ENCODE measurements at places on chromosomes 1 and 21. TPM values are rescaled to one million over a fixed set of nuclear protein-coding genes. Genes with fewer than 3 reads are reported as not detected.

TMEM125 gene
- total RNA-seq = not detected

KTI12 gene
- total RNA-seq = 19.5 TPM

VPS72 gene
- total RNA-seq = 68.9 TPM

ZSWIM5 gene
- 1.2 TPM for total RNA-seq

AZIN2 gene
- total RNA-seq = 11.3 TPM

NKAIN1 gene
- not detected for total RNA-seq
